ENCODE measurements at places on chromosomes 7 and 10.

DNA sequence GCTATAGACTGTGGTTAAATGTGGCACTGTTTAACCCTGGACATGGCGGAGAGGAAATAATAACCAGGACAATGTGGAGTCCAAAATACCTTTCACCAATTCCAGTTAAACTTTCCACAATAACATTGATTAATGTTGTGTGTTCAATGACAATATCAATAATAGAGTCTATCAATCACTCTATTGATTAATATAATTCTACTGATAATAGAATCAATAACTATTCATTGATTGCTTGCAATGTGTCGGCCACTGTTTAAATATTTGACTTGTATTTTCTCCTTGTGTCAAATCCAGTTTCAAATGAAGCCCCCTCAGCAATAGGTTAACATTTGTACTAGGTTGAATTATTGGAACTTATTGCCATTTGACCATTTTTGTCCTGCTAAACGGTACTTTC is 187.0 kb downstream of the PTPN20 start:
- DNase-seq = no peak

DNA sequence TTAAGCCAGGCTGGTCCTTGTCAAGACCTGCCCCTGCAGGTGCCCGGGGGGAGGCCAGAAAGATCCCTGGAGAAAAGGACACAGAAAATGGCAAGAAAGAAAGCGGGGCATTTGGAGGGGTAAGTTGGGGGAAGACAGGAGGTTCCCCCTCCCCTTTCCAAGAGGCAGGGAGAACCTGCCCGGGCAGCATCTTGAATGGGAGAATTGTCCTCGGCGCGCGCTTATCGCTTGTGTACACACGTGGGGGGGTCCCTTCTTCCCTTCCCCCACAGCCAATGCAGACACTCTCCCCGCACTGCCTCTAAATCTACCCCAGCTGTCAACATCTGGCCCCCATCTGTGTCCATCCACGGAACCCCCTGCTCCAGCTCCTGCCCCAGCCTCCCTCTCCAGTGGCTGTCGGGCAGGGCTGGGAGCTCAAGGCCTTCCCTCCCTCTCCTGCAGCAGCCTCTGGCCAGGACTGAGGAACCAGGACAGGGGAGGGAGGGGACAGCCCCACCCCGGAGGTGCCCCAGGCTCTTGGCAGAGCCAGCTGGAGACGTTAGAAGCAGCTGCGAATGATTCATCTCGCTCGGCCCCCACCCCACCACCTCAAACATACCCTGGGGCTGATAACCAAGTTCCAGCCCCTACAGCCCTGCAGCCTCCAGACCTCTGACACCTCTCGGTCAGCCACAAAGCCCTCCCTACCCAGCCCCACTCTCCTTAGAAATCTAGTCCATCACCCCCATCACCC is 25.3 kb downstream of the EPHB4 start:
- DNase-seq = no peak

- no peak for DNase-seq
These were observed 1489.6 kb downstream of the REEP3 start for GRCh38 chr10:65010845-65011244.

GRCh38 chr7:41134300-41135255 is 568.3 kb downstream of the INHBA start:
- DNase-seq = no peak

- no peak for DNase-seq
These were observed 133.0 kb upstream of the TNS3 start for GRCh38 chr7:47714669-47715607.

- no peak for DNase-seq
These were observed 195.8 kb upstream of the HABP2 start for GRCh38 chr10:113356794-113357680.

DNA sequence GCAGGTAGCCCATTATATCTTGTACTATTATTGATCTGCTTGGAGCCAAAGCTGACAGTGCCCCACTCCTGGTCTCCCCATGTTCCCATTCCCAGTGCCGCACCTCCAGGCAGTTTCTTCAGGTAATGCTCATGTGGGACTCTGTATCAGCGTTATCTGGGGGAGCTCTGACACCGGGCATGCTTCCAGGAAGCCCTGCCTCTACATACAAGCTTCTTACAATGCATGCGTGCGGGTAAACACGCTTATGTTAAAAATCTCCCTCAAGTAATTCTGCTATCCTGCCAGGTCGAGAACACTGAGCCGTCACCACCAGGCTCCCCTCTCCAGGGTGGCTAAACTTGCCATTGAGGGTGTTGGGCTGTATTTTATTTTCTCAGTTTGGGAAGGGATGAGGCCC is 61.6 kb upstream of the LBX1 start:
- DNase-seq = no peak

DNA sequence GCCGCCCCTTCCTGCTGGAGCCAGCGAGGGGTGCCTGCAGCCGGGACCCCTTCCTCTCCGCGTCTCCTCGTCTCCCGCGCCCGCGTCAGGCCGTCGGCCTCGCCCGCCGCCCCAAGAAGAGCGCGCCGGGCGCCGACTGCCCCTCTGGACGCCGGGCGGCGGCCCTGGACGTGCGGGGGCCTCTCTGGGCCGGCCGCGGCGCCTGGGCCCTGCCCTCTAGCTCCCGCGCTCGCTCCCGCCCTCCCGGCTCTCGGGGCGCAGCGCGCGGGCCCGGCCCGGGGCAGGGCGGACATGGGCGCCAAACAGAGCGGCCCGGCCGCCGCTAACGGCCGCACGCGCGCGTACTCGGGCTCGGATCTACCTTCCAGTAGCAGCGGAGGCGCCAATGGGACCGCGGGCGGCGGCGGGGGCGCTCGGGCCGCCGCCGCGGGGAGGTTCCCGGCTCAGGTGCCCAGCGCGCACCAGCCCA is 704 bp downstream of the ZNRF2 start:
- DNase-seq = peak; percentile 56

- DNase-seq = no peak
These were observed 277.8 kb upstream of the NEBL start for GRCh38 chr10:21174715-21175495.

- DNase-seq = peak; percentile 48
These were observed 176.5 kb downstream of the TCF7L2 start for GRCh38 chr10:113126229-113127201.

DNA sequence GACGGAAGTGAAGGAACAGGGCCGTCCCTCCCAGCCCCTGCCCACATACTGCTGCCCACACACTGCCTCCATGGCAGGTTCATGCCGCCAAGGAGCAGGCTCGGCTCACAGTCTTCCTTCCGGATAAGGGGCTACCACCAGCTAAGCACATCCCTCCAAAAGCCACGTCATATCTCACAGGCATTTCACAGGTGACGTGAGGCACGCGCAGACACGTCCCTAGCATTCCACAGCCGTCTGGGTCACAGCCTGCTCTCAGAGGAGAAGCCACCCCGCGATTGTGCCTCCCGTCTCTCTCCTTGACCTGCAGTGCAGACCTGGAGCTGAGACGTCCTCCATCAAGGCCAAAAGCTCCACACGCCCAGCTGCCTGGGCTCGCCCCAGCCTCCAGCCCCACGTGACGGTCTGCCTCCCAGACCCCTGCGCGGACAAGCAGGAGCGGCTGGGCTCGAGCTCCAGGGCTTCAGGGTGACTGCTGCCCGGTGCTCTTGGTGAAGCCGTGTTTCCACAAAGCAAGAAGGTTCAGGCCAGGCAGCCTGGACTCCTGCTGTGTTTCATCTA is 114.0 kb downstream of the MAD1L1 start:
- DNase-seq = no peak

GRCh38 chr7:155795951-155796350 is 16.3 kb downstream of the SHH start:
- DNase-seq = no peak

- DNase-seq = no peak
These were observed 51.3 kb upstream of the KCND2 start for GRCh38 chr7:120221666-120222065.

DNA sequence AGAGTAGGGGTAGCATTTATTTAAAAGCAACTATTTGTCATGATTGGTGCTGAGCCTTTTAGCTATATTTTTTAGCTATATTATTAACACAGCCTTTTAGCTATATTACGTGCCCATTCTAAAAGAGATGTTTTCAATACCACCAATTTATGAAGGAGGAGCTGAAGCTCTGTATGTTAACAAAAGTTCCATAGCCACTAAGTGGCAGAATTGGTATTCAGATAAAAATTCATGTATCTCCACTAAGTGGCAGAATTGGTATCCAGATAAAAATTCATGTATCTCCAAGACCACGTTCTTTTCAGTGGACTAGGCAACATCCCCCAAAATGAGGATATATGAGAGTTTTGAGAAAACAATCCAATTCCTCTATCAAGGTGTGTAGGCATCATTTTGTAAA is 268.6 kb downstream of the HGF start:
- DNase-seq = no peak

GRCh38 chr7:94055963-94056362 is 51.8 kb upstream of the BET1 start:
- no peak for DNase-seq

- no peak for DNase-seq
These were observed 96.6 kb upstream of the NMT2 start for GRCh38 chr10:15265056-15265455.

GRCh38 chr7:4108951-4109350 is 573.1 kb upstream of the FOXK1 start:
- no peak for DNase-seq

DNA sequence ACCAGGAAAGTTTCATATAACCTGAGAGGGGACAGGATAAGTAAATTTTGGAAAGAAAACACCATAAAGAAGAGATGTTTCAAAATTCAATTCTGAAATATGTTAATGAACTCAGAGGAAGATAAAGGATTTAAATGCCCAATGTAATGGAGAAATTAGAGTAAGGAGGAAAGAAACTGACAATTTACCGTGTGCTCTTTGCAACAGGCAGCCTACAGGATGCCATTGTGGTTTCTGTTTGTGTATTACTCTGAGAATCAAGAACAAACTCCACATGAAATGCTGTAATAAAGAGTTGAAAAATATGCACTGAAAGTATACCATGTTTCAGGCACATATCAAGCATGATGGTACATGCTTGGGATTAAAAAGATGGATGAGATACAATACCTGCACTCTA is 44.8 kb upstream of the GLCCI1 start:
- DNase-seq = no peak

GRCh38 chr7:22481726-22482125 is 18.3 kb downstream of the STEAP1B start:
- no peak for DNase-seq

- DNase-seq = no peak
These were observed 292.9 kb upstream of the ZMIZ1 start for GRCh38 chr10:78775891-78776290.

GRCh38 chr7:155886391-155887173 is 74.3 kb upstream of the SHH start:
- DNase-seq = no peak

DNA sequence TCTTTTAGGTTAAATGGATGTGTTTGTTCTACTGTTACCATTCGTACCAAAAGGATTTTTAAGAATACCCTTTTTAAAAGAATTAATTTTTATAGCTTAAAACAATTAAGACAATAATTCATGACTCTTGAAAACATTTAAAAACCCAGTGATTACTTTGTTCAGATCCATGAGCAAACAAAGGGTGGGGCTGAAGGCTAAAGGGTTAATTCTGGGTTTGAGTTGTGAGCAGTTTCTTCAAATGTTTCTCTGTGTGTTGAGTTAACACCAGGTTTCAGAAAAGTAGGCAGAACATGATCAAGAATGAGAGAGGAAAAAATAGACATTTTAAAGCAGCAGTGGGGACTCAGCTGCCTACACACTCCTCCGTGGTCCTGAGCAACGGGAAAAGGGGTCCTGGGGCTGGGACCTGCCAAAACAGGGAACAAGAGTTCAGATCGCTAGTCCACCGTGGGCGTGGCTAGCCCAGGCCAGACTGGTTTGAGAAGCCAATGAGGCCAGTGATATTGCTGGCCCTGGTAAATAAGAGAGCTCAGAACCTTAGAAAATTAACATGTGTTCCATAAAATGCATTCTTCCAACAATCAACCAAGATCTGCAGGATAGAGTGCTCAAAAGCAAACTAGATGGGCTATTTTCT is 14.9 kb upstream of the EZH2 start:
- DNase-seq = no peak

GRCh38 chr10:100022403-100022802 is 12.7 kb upstream of the DNMBP start:
- DNase-seq = no peak

- no peak for DNase-seq
These were observed 945.5 kb downstream of the SORCS3 start for GRCh38 chr10:105586451-105587098.

All from CD4-positive, alpha-beta T cell treated with Interleukin-17A for 4 hours (primary cell).